ENCODE measurements at places on chromosomes 7 and 10.

DNA sequence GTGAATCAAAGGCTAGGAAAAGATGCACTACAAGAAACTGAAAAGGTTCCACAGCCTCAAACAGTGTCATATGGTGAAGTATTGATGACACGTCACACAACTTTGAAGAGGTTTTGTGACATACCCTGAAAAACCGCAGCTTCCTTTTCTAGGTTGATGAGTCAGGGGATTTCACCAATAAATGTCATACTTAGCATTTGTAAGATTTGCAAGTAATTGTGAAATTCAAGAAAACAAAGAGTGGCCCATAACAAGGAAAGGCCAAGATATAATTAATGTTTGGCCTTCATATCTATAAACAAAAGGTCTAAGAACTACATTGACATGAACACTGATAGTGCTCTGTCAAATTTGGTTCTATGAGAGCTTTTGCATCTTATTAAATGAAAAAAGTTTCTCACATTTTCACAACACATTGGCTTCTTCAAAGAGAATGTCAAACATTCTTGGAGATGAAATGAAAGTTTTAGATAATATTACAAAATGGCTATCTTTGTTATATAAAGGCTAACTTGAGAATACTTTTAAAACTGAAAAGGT lies 62.0 kb upstream of the NAMPT start:
- peak; percentile 3 for DNase-seq

- no peak for DNase-seq
These were observed 9.4 kb upstream of the ETV1 start for GRCh38 chr7:13998866-13999265.

- no peak for DNase-seq
These were observed 720 bp upstream of the RFC2 start for GRCh38 chr7:74254858-74255379.

DNA sequence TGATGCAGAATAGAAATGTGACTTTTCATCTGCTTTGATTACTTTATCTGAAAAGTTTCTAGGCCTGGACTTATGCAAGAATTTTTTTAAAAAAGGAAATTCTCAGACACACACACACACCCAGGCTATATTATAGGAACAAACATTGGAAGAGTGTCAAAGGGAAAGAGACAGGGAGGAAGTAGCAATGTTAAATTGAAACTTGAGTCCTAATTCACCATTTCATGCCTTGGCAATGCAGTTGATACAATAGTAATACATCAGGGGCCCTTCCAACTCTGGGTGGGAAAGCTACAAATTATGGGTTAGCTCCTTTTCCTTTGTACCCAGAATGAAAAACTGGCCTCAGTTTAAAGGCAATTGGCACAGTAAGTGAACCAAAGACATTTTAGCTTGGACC lies 258.0 kb upstream of the LYZL1 start:
- no peak for DNase-seq

DNA sequence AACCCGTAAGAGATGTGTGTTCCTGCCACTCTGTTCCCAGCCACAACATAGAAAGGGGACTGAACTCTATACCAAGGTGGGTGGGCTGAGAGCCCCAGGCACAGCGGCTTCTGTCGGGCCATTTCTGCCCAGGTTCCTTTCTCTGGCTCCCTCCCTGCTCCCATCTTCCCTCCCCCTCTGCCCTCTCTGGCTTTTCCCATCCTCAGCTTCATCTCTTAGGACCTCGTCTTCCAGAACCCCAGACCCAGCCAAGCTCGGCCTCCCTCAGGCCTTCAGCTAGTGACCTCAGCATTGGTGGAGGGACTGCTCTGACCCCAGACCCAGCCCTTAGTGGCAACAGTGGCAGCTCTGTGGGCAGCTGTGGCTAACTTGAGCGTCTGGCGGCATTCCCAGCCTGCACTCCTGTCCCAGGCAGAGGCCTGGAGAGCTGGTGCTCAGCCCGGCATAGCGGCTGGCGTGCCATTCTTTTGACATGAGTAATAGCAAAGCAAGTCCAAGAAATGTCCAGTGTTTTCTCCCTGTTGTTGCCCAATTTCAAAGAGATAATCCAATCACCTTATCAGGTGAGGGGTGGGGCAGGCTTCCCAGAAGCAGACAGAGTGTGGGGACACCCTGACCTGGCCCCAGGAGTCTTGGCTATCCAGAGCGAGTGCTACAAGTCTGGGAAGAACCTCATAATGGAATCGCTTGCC lies 15.9 kb downstream of the PTPRE start:
- no peak for DNase-seq

GRCh38 chr10:43854007-43854406 lies 205.3 kb upstream of the ZNF32 start:
- no peak for DNase-seq

GRCh38 chr7:101106386-101106785 lies 20.5 kb upstream of the SERPINE1 start:
- no peak for DNase-seq

- no peak for DNase-seq
These were observed 42.7 kb downstream of the C10orf143 start for GRCh38 chr10:130067893-130068292.

GRCh38 chr7:155533827-155534690 lies 12.3 kb downstream of the CNPY1 start:
- no peak for DNase-seq

GRCh38 chr10:598415-599170 lies 90.9 kb downstream of the DIP2C start:
- DNase-seq = no peak

DNA sequence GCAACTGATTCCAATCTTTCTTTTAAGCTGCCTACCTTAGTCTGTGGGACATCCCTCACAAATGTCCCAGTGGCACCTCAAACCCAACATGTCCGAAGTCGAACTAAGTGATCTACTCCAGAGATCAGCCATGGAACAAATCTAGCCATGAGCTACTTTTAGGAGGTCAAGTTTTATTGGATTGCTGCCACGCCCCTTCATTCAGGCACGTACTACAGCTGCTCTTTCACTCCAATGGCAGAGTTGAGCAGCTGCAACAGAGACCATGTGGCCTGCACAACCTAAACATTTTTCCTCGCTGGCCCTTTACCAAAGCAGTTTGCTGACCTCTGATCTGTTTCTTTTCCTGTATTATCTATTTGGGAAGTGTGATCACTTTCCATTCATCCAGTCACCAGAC lies 192.4 kb upstream of the CDCA7L start:
- no peak for DNase-seq

GRCh38 chr7:541661-542060 lies 22.0 kb upstream of the PDGFA start:
- DNase-seq = no peak

DNA sequence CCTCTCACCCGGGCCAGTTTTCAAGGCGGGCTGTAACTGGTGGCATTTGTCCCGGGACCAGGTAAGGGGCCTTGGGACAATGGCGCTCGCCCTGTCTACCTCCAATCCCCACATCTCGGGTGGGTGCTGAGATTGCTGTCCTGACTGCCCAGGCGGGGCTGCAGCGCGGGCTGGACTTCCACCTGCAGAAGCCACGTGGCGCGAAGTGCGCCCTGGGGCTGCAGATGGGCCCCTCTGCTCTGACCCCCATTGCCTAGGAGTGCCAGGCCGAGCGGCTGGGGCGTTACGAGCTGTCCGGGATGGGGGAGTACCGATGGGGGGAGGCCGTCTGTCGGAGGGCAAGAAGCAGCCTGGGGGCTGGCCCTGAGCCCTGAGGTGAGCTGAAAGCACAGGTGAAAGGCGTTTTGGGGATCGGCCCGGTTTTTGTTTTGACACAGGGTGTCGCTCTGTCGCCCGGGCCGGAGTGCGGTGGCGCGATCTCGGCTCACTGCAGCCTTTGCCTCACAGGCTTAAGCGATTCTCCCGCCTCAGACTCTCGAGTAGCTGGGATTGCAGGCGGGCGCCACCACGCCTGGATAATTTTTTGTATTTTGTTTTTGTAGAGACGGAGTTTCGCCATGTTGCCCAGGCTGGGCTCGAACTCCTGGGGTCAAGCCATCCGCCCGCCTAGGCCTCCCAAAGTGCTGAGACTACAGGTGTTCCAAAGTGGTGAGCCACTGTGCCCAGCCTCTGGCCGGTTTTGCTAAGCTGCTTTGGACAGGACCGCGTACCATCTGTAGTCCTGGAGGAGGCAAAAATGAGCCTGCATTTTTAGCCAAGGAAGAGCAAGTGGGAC lies at the start of gene SFXN2:
Gene SFXN2, plus strand, starts transcription at position 16 of the 835 bp plus-strand sequence. CDS start 12,001 bp downstream, outside the sequence.
- DNase-seq = no peak

DNA sequence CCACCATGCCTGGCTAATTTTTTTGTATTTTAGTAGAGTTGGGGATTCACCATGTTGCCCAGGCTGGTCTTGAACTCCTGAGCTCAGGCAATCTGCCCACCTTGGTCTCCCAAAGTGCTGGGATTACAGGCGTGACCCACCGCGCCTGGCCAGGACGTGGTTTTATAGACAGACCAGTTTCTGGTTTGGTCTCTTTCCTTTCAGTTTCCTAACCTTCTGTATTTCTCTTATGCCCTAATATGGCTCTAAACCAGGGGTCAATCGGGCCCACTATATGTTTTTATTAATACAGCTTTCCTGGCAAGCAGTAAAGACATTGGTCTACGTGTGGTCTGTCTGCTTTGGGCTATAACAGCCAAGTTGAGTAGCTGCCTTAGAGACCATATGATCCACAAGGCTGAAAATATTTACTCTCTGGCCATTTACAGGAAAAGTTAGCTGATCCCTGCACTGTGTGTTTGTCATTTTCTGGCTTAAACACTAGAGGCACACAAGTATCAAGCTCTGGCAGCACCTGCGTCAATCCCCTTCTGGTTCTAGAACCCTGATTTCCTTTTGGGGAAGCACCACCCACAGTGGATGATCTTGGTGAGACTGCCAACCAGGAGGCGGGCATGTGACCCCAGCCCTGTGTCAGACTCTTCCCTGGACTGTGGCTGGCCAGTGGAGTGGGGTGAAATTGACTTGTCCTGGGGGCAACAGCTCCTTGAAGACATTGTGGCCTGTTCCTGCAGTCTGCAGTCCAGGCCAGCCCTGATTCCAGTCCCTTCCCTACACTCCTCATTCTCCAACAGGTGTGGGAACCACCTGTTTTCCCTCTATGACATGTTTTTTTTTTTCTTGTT lies 497.2 kb downstream of the PLXNA4 start:
- DNase-seq = no peak

- no peak for DNase-seq
These were observed 288.5 kb downstream of the TCERG1L start for GRCh38 chr10:131022981-131023380.

GRCh38 chr10:125399289-125399688 lies 238.9 kb upstream of the CTBP2 start:
- no peak for DNase-seq

DNA sequence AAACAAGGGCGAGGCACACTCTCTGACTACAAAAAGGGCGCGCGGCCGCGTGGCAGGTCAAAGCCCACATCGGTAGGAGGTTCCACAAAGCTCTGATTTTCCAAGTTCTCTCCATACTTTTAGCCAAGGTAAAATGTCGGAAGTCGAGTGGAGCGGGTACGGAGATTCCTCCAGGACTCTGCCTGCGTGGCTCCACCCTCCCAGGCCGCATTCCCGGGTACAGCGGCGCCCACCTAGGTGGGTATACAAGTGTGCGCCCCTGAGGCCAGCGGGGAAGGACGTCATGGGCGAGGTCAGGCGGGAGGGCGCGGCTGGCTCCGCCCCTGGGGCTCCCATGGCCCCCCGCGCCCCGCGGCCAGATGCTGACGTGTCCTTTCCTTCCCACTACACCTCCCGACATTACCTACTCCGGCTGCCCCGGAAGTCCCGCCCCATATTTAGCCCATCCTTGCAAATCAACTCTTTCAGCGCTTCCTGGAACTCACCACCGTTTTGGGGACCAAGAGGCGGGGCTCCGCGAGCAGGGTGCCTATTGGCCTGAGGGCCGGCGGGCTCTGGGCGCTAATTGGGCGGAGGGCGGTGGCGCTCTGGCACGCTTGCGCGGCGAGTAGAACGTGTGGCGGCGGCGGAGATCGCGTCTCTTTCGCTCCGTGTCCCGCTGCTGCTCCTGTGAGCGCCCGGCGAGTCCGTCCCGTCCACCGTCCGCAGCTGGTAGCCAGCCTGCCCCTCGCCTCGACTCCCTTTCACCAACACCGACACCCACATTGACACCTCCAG lies at the start of gene SND1:
Gene SND1, plus strand, starts transcription at position 639 of the 777 bp plus-strand sequence. CDS start 180 bp downstream, outside the sequence.
- DNase-seq = peak; percentile 93

- DNase-seq = no peak
These were observed 5.1 kb upstream of the GRID1 start for GRCh38 chr10:86371691-86372090.

GRCh38 chr7:4748231-4748681 lies 27.2 kb upstream of the AP5Z1 start:
- no peak for DNase-seq

DNA sequence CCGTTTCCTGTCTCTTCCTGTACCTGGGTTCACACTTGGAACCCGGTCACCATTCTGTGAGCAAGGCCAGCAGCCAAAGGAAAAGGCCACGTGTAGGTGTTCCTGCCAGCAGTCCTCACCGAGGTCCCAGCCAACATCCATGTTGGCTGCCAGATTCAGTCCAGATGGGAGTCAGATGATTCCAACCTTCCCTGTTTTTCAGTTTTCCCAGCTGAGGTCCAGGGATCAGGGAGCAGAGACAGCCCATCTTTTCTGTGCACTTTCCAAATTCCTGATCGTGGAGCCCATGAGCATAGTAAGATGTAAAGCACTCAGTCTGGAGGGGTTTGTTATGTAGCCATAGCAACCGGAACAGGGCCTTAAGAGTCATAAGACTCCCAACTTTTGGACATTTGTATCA lies 3.9 kb upstream of the PVRIG start:
- no peak for DNase-seq

DNA sequence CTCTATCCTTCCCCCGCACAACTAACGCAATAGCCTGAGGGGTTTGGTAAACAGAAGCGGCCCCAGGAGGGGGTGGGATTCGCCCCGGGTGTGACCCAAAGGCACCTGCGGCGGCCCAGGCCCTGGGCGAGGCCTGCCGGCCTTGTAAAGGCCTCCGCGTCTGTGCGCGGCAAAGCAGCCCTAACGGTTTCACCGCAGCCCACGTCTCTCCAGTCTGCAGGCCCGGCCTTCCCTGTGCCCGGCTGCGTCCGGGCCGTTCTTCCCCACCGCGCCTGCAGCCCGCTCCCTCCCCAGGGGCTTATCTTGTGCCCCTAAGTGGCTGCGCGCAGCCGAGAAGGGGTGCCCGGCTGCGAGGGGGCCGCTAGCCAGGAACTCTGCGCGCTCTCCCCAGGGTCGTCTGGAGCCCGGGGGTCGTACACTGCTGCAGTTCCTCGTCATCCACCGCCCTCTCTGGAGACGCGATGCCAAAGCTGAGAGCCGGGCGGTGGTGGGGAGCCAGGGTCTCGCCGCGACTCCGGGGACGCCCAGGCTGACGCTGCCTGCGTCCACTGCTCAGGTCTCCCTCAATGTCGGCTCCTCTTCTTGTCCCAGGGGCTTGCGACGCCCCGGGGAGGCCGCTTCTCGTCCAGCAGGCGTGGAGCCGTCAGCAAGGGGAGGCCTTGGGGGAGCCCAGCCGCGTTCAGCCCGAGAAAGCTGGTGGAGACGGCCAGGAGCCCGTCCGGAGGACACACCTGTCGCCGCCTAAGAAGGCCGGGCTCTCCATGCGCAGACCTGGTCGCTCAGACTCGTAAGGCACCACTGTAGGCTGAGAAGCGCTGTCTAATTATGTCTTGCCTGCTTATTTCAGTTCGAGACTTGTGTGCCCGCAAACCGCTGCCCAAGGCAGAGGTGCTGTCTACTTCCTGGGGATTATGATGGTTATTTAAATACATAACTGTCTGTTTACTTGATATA lies 132.3 kb downstream of the SPAG6 start:
- DNase-seq = no peak
